Left renal cortex interstitium (tissue), 4 donors: ENCODE measurements at places on chromosomes 7 and 10.

- no peak for DNase-seq
Observed at GRCh38 chr10:133040198-133040597, 47.5 kb upstream of the ADGRA1 start.

DNA sequence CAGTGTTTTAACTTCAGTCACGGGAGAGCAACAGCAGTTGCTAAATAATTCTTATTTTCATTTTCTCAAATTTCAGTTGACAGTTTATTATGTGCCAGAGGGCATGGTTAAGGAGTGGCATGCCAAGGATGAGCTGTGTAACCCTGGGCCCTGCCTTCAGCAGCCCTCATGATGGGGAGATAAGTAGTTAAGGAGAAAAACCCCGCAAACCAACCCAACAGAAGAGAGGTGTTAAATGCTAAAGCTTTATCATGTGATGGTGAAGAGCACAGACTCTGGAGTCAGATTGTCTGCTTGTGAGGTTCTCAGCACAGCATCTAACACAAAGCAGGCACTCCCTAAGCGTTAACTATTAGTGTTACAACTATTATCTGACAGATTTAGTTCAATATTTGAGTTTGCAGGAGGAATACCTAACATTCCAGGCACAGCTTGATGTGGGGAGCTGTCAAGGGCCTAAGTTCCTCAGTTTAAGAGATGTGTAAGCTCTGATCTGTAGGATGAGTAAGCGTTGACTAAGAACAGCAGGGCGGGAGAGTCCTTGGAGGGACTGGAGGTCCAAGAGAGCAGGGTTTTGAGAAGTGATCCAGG lies 29.6 kb downstream of the STAM start:
- DNase-seq, result no peak

DNA sequence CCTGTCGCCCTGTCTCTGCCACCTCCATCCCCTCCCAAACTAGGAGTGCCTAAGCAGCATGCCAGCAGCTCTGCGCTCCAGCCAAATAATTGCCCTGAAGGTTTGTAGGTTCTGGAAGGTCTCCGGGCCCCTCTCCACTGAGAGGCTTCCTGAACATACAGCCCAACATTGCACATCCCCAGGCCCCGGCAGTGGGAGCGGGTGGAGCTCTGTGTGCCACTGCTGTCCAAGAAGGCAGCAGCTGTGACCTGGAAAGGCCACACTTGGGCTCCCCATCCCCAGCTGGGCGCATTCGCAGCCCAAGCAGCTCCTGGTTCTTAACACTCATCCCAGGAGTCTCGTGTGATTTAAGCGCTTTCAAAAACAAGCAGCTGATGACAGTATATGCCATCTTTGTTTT lies 95.7 kb downstream of the COL13A1 start:
- DNase-seq, result no peak

- no peak for DNase-seq
Observed at GRCh38 chr10:6635784-6636183, 55.7 kb upstream of the PRKCQ start.

DNA sequence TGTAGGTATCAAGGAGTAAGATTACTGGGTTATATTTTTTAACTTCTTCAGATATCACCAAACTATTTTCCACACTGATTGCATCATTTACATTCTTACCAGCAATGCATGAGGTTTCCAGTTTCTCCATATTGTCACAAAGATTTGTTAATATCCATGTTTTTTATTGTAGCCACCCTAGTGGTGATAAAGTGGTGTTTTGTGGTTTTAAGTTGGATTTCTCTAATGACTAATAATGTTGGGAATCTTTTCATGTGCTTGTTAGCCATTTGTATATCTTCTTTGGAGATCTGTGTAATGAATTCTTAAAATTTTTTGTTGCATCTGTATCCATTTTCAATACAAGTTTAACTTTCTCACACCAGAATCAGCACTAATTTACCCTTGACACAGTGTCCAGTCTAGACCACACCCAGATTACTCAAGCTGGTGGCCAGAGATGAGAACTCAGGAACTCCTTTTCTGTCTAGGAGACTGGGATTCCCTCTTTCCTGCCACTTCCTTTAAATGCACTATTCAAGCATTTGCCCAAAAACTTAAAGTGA lies 67.0 kb upstream of the PLXDC2 start:
- DNase-seq, result no peak

DNA sequence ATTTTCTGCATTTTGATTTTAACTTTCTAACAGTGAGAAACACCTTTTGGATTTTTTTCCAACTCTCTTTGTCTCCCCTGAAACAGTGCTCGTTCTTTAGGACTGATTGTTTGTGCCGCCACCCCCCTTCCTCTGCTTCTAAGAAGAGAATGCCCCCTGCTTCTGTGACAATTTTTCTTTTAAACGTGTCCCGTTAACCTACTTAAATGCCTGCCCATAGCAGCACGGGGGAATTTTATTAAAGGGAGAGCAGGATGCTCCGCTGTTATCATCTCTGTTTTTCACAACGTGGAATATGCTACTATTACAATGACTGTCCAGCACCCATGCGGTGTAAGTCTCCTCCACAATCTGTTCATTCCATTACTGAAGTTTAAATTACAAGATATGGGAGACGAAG lies 67.8 kb downstream of the SVIL start:
- DNase-seq, result no peak

DNA sequence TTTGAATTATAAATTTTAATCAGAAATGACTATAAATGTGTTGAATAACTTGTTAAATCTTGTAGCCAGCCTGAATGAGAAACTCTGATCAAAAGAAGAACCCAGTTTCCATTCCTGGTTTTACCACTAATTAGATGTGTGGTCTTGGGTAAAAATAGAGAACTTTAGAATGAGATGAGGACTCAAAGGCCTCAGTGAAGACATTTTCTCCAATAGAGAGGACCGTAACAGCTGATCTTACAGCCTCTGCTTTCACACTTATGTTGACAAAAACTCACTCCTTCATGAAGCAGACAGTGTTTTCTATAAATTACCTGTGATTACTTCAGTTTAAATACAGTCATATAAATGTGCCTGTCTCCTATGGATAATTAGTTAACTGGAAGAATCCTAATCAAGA lies 200.1 kb upstream of the MEOX2 start:
- no peak for DNase-seq

- no peak for DNase-seq
Observed at GRCh38 chr10:133359972-133360610, 2.3 kb upstream of the FUOM start.

GRCh38 chr7:50276483-50276882 lies 28.0 kb upstream of the IKZF1 start:
- DNase-seq, result no peak
